ENCODE measurements at places on chromosomes 3 and 15. TPM values are rescaled to one million over a fixed set of nuclear protein-coding genes. Genes with fewer than 3 reads are reported as not detected.

Gene RFTN1
- 52.1 TPM for total RNA-seq

Gene ZBTB20
- 13.0 TPM for total RNA-seq

Gene GOLGA6L1
- total RNA-seq = not detected

Gene IGDCC3
- total RNA-seq = 0.10 TPM

Gene MUC20
- total RNA-seq = not detected

- no peak for DNase-seq
Measured at GRCh38 chr3:84904816-84905555, 53.8 kb upstream of the CADM2 start.

DNA sequence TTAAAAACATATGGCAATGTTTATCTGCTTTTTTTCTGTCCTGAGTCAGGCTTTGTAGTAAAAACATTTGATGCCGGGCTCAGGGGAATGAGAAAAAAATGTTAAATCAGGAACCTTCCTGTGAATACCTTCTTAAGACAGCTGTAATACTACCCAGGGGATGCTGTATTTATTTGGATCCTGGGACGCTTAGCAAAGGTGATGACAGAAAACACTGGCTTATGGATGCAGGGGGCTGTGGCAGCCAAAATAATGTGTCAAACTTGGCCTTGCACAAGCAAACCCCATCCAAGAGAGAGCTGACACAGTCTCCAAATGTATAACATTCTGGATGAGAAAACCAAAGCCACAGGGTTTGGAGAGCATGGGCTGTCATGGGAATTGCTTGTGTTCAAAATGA, 438.2 kb upstream of the PROK2 start:
- DNase-seq = no peak

DNA sequence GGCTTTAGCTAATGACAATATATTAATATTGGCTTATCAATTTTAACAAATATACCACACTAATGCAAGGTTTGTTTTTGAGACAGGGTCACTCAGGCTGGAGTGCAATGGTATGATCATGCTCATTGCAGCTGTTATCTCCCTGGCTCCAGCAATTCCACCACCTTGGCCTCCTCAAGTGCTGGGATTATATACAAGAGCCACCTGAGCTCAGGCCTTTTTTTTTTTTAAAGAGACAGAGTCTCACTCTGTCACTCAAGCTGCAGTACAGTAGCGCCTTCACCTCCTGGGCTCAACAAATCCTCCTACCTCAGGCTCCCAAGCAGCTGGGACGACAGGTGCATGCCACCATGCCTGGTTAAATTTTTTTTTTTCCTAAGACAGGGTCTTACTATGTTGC, 11.7 kb downstream of the DLG1 start:
- no peak for DNase-seq

- DNase-seq = no peak
Measured at GRCh38 chr3:15682561-15683185, 81.1 kb downstream of the BTD start.

GRCh38 chr3:13343601-13344000, 76.5 kb downstream of the NUP210 start:
- peak; percentile 52 for DNase-seq

GRCh38 chr3:170038434-170039110, 777 bp downstream of the GPR160 start:
- DNase-seq = no peak

All from A172 (cell line).